ENCODE measurements at places on chromosomes 13 and 19.

- no peak for DNase-seq
Observed at GRCh38 chr13:34731486-34731885, 210.6 kb upstream of the NBEA start.

DNA sequence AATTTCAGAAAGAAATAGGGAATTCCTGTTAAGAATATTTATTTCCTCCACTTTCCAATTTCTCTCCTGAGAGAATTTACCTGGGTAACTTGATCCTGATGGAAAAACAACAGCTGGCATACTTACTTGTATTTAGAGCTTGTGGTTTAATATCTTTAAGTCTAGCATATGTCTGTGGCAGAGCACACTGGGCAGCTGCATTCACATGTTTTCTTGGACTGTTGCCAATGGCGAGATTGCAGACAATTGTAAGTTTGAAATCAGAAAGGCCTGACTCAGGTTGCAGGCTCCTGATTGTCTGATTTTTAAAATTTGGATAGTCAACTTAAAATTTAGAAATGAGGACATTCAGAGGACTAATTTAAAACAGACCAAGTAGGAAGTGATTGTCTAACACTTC, 66.9 kb downstream of the NHLRC3 start:
- no peak for DNase-seq

DNA sequence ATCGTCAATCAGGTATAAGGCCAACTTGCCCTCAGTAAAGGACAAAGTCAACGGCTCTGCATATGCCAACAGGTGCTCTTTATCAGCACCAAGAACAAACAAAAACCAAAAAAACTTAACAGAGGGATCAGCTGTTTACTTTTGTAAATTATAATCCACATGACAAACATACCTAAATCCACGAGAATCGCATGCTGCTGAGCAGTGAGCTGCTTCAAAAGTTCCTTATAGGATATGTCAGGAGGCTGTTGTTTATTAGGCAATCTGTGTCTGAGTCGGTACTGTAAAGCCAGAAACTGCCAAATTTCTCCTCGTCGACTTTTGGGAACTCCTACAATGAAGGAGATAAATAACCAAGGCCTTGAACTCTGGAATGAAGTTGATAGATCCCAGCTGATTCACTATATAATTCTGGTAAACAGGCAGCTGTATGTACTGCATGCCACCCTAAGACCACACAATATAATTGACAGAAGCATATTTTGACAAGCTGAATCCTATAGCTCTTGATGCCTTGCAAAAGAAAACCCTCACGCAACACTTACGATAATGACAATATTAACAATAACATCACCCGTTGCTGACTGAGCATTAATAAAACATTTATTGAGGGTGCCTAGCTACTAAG, 179.8 kb downstream of the TBC1D4 start:
- DNase-seq: no peak

DNA sequence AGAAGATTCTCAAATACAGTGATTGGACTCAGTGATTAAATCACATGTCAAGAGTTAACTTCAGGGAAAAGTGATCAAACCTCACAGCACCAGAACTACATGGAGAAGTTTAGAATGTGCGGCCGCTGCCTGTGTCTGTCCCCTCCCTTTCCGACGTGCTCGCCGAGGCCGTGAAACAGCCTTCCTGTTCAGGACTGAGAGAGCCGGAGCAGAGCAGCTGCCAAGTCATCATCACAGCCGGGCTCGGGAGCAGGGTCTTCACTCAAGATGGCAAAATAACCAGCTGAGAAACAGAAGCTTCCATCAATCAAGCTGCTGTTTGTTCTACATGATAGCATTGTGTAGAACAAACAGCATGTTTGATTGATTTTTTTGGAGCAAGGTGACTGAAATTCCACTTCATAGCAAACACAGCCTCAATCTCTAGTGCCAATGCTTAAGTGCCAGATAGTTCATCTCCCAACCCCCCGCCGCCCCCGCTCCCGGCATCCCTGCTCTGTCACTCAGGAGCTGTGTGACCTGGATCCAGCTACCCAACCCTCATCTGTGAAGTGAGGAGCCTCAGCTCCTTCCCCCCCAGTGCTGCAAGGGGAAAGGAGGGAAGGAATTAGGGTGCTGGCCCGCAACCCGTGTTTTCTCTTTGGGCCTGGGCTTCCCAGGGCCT, 70.6 kb downstream of the HSPH1 start:
- DNase-seq: peak; percentile 11

GRCh38 chr13:79673993-79674377, 193.0 kb downstream of the NDFIP2 start:
- no peak for DNase-seq

- DNase-seq: peak; percentile 20
Observed at GRCh38 chr13:66994097-66994496, 236.0 kb downstream of the PCDH9 start.

- no peak for DNase-seq
Observed at GRCh38 chr19:42555317-42555716, 27.0 kb upstream of the CEACAM1 start.

- no peak for DNase-seq
Observed at GRCh38 chr13:73522937-73523336, 464.1 kb downstream of the KLF5 start.

GRCh38 chr19:6868351-6868750, 19.0 kb upstream of the ADGRE1 start:
- DNase-seq: no peak

DNA sequence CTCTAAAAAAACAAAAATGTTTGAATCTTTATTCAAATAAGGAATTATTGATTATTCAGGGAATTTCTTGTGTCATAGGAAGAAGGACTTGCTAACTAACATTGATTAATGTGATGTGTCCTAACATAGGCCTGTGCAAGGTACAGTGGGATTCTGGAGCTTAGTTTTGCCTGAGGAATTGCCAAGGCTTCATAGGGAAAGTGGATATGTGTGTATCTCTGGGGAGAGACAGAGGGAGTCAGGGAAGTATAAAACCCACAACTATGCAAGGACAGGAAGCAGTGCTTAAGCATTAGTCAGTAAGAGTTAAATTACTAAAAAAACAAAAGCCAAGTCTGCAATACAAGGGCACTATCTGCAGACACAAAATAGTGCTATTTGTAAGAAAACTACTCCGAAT, 59.6 kb downstream of the WDFY2 start:
- no peak for DNase-seq

DNA sequence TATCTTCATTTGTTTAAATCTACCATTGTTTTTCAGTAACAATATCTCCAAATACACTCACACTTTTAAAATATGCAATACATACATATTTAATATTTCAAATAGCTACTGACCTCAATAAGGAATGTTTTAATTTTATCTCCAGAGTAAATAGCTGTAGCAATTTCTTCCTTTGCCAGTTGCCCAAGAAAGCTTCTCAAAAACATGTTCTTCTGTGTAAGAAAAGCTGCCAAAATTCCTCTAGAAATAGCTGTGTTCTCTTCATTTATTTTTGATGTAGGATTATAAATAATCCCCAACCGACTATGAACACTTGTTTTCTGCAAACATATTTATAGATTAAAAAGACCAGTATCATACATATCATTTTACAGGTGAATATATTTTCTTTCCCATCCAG, 150.5 kb downstream of the UGGT2 start:
- DNase-seq: no peak

GRCh38 chr13:107005577-107005976, 437.6 kb upstream of the ARGLU1 start:
- DNase-seq: no peak

DNA sequence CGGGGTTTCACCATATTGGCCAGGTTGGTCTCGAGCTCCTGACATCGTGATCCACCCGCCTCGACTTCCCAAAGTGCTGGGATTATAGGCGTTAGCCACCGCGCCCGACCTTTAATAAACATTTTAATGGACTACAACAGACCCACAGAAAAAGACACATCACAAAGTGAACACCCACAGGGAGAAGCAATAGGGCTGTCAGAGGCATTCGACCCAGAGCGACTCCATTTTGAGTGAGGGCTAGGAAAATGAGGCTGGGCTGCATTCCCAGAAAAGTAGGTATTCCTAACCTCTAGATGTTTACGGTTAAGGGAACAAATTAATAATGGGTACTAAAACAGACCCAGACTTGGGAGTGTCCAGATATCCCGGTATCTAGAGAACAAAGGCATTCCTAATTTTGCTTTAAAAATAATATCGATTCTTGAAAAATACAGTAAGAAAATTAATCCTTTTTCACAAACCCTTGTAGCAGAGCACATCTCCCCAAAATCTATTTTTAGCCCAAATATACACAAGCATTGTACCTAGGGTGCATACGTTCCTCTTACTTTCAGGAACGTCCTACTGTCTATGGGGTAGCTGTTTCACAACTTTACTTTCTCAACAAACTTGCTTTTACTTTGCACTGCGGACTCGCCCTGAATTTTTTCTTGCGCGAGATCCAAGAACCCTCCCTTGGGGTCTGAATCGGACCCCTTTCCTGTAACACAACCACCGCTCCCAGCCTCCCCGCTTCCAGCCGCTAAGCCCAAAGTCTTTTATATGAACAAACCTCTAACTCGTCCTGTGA, 811 bp upstream of the ZNF8 start:
- DNase-seq: no peak

GRCh38 chr19:33306853-33307792, 4.8 kb upstream of the CEBPA start:
- DNase-seq: no peak

- no peak for DNase-seq
Observed at GRCh38 chr13:97335488-97336134, 98.4 kb upstream of the RAP2A start.

DNA sequence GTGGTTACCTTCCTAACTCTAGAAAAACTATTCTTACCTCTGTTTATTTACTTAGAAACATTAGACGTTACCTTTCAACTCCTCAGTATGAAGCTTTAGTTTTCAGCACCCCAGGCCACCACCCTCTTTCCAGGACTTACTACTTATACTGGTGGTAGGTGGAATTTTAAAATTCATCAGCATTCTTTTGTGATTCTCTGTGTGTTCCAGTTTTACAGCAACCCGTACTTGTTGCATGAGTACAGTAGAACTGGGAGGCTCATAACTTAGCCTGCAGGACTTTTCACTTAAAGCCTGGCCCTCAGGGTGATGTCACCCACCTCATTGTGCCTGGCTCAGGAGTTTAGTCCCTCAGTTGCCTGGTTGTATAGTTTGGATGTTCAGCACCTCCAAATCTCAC, 49.4 kb upstream of the ALOX5AP start:
- no peak for DNase-seq

DNA sequence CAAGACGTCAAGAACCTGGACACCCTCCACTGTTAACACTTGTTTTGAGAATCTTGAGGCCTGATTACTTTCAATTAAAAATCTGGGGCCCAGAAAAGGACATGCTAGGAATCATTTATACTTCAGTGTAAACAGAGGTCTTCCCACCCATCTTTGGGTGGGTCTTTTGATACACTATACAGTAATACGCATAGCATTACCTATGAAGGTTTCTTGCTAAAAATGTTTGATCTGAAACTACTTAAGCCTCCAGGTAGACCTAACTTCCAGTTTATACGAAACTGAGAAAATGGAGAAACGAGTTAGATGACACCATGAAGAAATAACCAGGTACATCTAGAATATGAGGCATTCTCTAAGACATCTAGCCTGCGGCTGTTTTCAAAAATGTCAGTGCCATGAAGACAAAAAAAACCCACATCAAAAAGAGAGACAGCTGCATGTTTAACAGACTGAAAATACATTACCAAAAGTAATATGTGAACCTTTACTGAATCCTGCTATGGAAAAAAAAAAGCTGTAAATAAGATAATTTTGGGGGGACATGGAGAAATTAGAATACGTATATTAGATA, 36.6 kb downstream of the TGDS start:
- no peak for DNase-seq

- peak; percentile 71 for DNase-seq
Observed at GRCh38 chr19:15378534-15379082, 979 bp downstream of the AKAP8 start.

DNA sequence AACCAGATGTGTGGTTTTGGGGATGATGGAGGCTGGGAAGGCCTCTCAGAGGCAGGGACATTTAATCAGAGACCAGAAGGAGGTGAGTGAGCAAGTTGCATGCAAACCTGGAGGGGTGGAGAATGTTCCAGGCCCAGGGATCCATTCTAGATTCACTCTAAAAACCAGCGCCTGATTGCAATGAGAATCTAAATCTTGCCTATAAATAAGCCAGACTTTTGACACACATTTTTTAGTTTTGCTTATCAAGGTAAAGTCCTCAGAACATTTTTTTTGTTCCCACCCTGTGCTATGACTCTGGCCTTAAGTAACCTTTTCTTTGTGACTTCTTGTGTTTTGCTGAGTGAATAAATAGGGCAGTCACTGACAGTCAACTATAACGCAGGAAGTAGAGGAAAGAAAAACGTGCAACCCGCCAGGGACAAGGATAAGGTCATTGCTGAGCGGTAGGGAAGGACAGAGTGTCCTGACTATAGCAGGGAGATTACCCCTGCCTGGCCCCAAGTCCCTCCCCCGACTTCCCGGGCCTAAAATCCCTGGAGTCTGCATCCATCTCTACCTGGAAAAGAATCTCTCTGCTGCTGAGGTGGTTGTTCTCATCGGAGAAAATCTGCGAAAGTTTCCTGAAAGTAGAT, 14.4 kb downstream of the RGL3 start:
- DNase-seq: no peak

- DNase-seq: no peak
Observed at GRCh38 chr13:44421853-44422525, 48.4 kb downstream of the SERP2 start.

- no peak for DNase-seq
Observed at GRCh38 chr13:91211510-91211909, 136.0 kb upstream of the MIR17HG start.

DNA sequence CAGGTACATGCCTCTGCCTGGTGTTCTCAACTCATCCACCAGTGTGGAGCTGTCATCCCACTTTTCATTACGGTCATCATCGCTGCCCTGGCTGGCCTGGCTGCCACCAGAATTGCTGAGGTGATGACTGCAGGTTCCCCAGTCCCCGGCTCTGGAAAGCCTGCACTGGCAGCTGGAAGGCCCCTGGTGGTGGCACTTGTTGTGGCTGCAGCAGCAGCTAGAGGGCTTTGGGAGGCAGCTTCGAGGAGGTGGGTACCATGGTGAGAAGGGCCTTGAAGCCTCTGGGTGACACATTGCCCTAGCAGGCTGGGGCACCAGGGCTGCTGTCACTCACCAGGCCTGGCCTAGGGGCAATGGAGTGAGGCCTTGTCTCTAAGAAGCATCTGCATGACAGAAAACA, 25.3 kb upstream of the ZNF14 start:
- no peak for DNase-seq

- peak; percentile 39 for DNase-seq
Observed at GRCh38 chr19:49793561-49793840, 19.6 kb downstream of the FUZ start.
